ENCODE measurements at places on chromosomes 12 and 14. TPM values are rescaled to one million over a fixed set of nuclear protein-coding genes. Genes with fewer than 3 reads are reported as not detected.

DNA sequence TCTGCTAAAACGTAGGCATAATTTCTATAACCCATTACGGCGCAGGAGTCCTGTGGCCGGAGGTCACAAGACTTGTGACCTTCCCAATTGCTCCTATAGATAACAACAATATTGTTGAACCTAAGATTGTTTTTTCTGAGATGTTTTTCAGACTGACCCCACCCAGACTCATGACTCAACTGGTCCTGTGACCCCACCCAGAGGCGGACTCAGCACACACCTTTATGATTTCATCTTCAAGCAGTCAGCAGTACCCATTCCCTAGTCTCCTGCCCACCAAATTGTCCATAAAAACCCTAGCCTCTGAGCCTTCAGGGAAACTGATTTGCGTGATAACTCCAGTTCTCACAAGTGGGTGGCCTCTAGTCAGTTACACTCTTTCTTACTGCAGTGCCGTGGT, 5.9 kb upstream of the PPP4R3A start:
- no peak for DNase-seq

- DNase-seq: no peak
Measured at GRCh38 chr14:63952933-63953437, 100.2 kb downstream of the SYNE2 start.

DNA sequence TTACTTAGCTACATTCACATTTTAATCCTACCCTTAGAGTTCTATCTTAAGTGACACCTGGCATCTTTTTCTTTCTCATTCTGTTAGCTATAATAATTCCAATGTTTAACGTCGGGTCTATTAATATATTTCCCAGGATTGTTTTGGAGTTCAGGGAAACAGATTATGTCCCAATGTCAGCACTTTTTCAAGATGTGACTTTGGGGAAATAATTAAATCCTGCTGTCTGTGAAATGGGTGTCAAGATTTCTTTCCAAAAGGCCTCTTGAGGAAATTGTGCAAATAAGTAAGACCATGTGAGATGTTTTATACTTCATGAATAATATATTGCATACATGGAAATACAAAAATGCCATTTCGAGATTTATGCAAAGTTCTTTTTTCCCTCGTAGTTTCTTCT, 887.6 kb upstream of the SEL1L start:
- DNase-seq: no peak

- DNase-seq: no peak
Measured at GRCh38 chr12:121794534-121795033, 1.1 kb upstream of the RHOF start.

DNA sequence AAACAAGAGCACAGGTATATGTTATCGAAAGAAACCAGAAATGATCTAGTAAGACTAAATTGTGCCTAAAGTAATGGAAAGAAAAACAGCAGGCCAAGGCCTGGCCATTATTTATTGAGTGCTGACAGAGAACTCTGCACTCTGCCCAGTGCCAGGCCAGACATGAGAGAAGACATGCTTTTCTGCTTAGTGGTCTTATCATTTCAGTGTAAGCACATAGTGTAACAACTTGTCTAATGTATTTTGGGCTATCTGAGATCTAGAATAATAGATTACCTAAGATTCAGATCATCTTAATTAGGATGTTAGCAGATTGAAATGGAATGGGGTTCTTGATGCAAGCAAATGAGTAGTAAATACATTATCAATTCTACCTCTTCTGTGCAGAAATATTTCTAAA, 278.3 kb downstream of the AKAP6 start:
- peak; percentile 41 for DNase-seq

DNA sequence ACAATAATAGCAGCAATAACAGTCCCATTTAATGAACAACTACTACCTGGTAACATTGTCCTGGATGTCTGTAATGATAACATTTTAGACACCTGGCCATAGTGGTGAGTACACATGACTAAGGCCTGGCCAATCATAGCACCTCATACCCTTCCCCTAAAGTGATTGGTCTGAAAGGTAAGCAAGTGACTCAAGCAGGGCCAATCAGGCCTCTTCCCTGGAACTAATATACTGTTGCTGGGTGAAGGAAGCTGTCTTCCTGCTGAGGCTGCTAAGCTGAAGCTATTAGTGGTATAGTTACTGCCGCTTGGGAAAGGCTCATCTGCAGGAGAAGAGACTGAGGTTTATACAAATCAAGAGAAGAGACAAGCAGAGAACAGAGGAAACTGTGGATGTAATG, 18.7 kb upstream of the NOS1 start:
- no peak for DNase-seq

GRCh38 chr14:74609721-74610120, 2.3 kb downstream of the LTBP2 start:
- DNase-seq: no peak

GRCh38 chr12:57006809-57007475, 596 bp upstream of the ZBTB39 start:
- no peak for DNase-seq

- DNase-seq: peak; percentile 90
Measured at GRCh38 chr14:75822522-75823141, 159.2 kb downstream of the TGFB3 start.

DNA sequence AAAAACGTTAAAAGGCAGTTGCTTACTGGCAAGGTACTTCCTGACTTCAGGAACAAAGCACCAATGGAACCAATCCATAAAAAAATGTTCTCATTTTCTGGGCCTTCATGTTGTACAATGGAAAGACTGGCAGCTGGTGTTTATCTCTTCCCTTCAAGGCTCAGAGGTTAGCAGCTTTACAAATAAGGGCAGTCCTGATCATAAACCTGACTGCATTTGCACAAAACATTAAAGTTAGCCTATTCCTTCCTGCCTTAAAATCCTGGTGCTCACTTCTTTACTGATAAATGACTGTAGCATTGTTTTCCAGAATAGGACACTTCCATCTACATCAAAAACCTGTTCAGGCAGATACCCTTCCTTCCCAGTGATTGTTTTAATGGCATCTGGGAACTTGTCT, 19.2 kb downstream of the IL26 start:
- DNase-seq: no peak

DNA sequence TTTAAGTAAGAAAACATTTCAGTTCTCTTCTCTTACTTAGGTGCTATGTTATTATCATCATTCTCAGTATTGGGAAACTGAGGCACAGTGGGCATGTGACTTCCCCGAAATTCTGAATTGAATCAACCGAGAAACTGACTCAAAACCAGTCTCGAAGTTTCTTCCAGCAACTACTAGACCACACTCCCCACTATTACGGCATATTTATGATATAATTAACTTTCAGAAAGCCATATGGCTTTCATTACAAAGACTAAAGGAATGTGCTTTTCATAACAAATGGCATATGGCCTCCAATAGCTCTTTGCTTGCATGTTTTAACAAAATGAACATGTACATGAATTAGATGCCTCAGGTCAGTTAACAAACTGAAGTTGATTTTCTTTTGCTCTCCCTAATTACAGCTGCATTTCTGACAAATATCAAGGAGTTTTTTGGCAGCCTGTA, 182.9 kb upstream of the SLC38A2 start:
- DNase-seq: peak; percentile 95

DCAF5 gene
- total RNA-seq: 24.2 TPM

CLMN gene
- 0.43 TPM for total RNA-seq

LBHD2 gene
- not detected for total RNA-seq

NRL gene
- total RNA-seq: 1.3 TPM

STXBP6 gene
- total RNA-seq: 4.7 TPM

SERPINA12 gene
- total RNA-seq: not detected

EFS gene
- 7.8 TPM for total RNA-seq

OTOGL gene
- total RNA-seq: under 0.01 TPM

FRMD6 gene
- 524 TPM for total RNA-seq

FIGNL2 gene
- total RNA-seq: 0.32 TPM
